H9 (cell line): ENCODE measurements at places on chromosomes 6 and 20.
A peak's percentile ranks its signal among the peaks of the same experiment; 100 is the strongest.

DNA sequence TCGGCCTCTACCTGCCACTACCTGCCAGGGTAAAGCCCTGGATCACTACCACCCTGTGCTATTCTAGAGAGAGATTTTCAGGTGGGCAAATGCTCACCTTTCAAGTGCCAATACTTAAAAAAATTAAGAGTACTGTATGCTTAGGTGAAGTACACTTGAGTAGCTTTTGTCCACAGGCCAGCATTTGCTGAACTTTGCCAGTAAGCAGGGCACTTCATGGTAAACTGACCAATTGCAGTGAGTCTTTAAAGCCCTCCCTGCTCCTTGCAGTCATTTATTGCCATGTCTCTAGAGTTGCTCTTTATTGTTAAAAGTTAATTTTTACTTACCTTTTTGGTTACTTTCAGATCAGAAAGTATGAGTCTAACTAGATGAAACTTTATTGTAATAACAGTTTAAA lies 58.5 kb downstream of the PLAGL1 start:
- DNase-seq = no peak

DNA sequence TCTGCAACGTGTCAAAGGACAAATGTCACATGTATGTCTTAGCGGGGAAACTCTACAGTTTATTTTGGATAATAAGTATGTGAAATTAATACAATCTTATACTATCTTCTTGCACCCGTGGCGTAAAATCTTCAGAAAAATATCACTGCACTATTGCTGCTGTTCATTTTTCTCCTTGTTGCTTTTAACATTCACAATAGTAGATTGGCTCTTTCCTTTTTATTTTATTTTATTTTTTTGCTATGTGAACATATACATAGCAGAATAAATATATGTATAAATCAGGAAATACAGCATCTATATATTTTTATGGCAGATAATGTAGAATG lies 15.4 kb downstream of the GPR31 start:
- no peak for DNase-seq

DNA sequence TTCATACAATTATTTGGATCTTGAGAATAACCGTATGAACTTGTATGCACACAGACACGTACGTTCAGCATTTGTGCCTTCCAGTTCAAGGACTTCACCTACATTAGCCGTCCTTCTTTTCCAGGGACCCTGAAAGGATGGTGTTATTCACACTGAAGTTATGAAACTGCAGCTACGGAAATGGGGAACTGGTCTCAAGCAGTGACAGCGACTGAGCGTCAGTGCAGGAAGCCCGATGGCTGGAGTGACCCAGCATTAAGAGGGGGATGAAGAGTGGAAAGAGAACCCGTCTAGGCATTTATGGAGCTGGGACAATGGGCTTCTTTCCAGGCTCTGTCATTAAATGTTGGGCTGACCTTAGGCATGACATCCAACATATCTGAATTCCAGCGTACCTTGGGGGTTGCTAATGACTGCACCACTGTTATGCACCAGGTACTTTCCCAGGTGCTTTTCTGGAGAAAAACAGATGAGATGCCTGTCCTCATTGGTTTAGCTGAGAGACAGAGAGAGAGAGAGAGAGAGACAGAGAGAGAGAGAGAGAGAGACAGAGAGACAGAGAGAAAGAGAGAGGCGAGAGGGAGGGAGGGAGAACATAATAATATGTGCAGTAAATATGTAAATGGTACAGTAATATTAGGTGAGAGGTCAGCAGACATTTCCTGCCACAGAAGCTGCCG lies 204.7 kb upstream of the EXOC2 start:
- no peak for DNase-seq

DNA sequence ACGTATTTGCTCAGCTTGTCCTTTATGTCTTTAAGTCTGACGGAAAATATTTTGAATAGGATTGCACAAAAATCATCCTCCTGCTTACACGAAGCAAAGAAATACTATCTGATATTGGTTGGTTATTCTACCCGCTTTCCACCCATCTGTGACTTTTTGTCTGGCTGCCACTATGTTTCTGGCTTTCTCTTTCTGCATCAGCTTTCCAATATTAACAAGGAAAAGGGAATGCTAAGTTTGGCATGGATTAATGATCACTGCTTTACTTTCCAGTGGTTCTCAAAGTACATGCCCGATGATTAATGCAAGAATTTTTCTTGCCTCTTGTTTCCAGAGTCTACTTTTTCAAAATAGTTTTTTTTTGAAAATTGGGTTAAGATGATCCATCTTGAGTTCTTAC lies 57.0 kb downstream of the RNF144B start:
- no peak for DNase-seq

GRCh38 chr6:11374036-11375010 lies 141.9 kb upstream of the NEDD9 start:
- DNase-seq = no peak

- no peak for DNase-seq
Measured at GRCh38 chr20:18811904-18812303, 1.7 kb upstream of the SCP2D1 start.

DNA sequence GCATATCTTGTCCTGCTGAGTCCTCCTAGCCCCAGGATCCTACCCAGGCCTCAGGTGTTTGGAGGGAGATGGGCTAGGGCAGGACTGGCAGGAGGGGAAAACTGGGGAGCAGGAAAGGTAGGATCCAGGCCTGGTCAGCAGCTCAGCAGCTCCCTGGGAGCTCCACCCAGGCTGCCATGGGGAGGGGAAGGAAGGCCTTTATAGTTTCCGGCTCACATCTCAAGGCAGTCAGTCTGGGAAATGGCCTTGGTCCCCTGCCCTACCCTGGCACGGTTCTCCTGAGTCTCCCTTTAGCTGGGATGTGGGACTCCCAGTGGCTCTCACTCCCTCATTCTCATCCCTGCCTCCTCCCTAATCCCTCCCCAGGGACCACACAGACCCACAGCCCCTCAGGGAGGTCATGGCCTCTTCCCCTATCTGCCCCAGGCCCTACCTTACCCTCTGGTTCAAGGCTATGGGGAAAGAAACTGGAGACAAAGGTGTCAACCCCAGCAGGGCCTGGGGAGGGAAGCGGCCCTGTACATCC lies 1.6 kb downstream of the SLC44A4 start:
- no peak for DNase-seq

DNA sequence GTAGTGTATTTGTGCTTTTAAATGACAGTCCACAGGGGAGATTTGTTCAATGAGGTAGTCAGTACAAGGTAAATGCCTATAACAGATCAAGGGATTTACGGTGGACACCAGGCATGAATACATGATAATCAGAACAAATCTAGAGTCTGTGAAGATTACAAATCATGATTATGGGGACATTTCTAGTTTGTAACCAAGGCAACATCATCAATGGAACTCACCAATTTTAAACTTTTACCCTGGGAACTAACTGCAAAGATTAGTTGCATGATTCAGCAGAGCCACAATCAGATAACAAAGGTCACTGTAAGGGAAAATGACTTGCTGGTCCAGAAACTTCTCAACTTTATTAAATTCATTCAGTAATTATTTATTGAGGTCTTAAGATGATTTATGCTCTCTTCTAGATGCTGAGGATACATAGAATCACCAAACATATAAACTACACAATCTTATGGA lies at the start of gene CRISP1:
CRISP1 (minus strand) TSS at position 51 of the 459 bp plus-strand sequence. CDS start 9,135 bp downstream, outside the sequence.
- DNase-seq = no peak

DNA sequence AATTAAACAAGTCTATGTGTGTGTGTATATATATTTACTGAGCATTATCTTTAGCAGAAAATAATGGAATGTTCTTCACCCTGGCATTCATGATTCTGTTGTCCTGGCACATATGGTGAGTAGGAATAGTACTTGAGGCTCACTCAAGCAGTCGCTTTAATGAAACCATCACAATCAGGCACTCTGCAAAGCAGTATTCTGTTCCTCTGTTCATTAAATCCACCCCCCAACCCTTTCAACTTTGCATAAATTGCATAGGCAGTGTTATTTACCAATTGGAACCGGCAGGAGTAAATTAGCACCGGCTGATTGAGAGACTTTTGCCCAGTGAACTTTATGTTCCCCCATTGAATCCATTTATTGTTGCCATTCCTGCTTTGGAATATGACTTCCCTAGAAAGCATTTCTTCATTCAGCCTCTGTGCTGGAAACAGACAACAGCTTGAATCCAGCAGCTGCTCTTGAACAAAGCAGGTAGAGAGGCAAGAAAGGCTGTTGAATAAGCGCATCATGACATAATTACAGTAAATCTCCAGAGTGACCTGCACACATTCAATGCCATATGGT lies 268.0 kb upstream of the RNF217 start:
- no peak for DNase-seq

- no peak for DNase-seq
Measured at GRCh38 chr6:52666071-52666470, 4.8 kb upstream of the TMEM14A start.

- no peak for DNase-seq
Measured at GRCh38 chr6:20661721-20662120, 127.5 kb downstream of the CDKAL1 start.

DNA sequence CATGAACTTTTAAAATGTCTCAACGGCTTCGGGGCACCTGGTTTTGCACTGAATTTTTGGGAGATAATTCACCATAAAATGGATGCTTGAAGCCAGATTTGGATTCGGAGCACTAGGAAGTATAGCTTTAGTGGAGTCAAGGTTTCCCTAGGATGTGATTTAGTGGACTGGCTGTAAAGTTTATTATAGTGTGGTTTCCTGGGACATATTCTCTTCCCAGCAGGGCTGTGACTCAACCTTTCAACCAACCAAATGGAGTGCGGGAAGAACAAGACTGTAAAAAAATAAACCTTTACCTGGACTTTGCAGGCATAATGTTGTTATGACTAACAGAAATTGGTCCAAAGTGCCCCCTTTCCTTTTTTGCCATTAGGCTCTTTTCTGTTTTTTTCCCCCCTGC lies 327.4 kb upstream of the MAN1A1 start:
- DNase-seq = no peak

DNA sequence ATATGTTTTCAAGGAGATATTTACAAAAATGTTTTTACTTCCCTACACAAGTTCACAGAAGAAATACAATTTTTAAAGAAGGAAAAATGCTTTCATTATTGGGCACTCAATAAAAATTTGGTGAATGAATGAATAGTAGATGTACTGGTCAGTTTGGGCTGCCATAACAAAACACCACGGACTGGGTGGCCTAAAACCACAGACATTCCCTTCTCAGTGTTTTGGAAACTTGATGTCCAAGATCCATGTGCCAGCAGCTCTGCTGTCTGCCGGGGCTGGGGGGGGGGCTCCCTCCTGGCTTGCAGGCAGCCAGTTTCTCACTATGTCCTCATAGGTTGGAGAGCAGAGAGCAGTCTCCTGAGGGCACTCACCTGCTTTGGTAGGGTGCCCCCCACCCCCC lies 62.0 kb downstream of the FAM120B start:
- no peak for DNase-seq

- no peak for DNase-seq
Measured at GRCh38 chr20:62354031-62354808, 12.9 kb downstream of the LAMA5 start.

- no peak for DNase-seq
Measured at GRCh38 chr6:38174315-38174714, 354.8 kb downstream of the ZFAND3 start.

- no peak for DNase-seq
Measured at GRCh38 chr20:9444921-9445320, 69.5 kb upstream of the LAMP5 start.

DNA sequence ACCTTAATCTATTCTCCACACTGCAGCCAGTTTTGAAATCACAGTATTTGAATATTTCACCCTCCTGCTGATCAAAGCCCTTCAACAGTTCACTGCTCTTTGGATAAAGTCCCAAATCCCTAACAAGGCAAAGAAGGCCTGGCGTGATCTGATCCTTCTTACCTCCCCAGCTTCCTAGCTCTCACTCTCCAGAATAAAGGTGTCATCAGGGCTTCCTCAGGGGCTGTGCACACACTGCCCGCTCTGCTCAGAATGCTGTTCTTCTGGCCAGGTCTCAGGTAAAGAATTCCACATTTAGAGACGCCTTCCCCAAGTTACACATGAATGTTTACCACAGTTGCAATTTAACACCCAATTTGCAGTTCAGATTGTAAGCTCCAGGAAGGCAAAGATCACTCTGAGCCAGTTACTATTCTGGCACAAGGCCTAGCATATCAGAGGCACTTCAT lies 58.9 kb upstream of the MCM9 start:
- DNase-seq = no peak

- no peak for DNase-seq
Measured at GRCh38 chr6:116280161-116280932, 617 bp upstream of the TSPYL1 start.

- DNase-seq = no peak
Measured at GRCh38 chr6:121608270-121608669, 172.8 kb downstream of the GJA1 start.

- DNase-seq = no peak
Measured at GRCh38 chr6:13465734-13466133, 21.7 kb downstream of the GFOD1 start.

DNA sequence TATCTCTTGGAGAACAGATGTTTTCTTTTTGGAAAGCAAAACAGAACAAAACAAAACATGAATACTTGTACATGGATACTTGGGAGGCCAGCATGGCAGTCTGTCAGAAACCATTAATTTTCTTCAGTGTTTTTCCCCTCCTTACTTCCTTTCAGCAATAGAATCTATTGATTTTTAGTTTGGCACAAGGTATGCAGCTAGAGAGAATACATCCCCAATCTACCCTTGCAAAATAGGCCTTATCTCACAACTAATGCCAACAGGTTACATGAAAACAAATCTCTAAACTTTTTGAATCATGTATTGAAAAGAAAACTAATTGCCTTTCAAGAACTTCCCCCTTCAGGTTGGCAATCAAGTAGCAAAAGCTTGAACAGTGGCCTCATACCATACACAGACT lies 2.8 kb downstream of the PGK2 start:
- DNase-seq = no peak

- DNase-seq = no peak
Measured at GRCh38 chr20:56831795-56832194, 202.7 kb downstream of the TFAP2C start.

- no peak for DNase-seq
Measured at GRCh38 chr6:44257753-44258324, 511 bp upstream of the SLC35B2 start.

GRCh38 chr6:148972481-148972880 lies 225.7 kb downstream of the UST start:
- peak; percentile 98 for DNase-seq

DNA sequence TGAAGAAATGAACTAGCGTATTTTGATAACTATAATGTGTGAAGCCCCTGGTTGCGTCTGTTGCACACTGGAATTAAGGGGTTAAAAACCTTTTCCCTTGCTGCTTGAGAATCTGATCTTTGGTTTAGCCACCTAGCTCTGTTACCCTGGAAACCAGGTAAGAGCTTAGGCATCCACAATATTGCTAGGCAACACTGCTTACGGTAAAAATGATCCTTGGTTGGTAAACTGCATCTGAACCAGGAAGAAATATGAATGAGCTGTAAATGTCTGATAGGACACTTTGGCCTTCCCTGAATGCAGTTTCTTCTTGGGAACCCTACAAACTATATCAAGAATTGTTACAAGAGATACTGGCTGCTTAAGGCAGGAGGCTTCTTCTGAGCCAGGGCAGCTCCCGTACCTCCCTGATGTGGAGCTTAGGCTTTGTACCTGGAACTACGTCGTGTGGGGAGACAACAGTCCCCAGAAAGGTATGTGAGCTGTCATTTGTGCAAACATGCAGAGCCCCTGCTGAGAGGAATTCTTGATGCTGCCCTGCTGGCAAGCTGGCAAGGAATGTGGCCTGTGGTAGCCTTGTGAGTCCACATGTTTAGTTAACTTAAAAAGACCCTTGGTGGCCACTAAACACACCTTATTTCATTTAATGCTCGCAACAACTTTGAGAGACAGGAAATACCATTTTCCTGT lies 18.4 kb downstream of the UBE3D start:
- peak; percentile 49 for DNase-seq
